ENCODE measurements at places on chromosomes 2 and 18. TPM values are rescaled to one million over a fixed set of nuclear protein-coding genes. Genes with fewer than 3 reads are reported as not detected.

Gene TAF4B
- 8.2 TPM for total RNA-seq

Gene ATOH8
- 10.6 TPM for total RNA-seq

DNA sequence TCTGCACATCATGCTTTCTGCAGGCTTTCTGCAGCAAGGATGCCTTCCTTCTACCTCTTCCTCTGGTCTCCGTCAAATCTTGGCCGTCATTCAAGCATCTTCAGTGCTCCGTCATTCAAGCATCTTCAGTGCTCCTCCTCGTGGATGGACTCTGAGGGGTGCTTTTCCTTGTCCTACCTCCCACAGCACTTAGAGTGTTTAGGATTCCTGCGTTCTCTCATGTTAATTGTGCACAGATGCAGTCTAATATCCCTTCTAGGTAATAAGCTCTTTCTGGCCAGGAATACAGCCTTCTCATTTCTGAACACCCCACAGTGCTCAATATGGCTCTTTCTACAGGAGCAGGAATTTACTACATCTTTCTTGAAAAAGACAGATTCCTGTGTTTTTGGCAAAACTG is 59.8 kb downstream of the ZNF236 start:
- peaks cover 7% of the 10 kb centered on the region for H3K4me1 ChIP-seq
- DNase-seq: no peak
- H3K36me3 ChIP-seq: peaks cover 23% of the 10 kb centered on the region
- H3K27me3 ChIP-seq: no peaks in the 10 kb centered on the region
- H3K4me3 ChIP-seq: no peak overlapping the region

- no peak overlapping the region for H3K4me3 ChIP-seq
- H3K27me3 ChIP-seq: no peaks in the 10 kb centered on the region
- no peak for DNase-seq
Measured at GRCh38 chr2:220489121-220489520, 861.7 kb downstream of the SLC4A3 start.

DNA sequence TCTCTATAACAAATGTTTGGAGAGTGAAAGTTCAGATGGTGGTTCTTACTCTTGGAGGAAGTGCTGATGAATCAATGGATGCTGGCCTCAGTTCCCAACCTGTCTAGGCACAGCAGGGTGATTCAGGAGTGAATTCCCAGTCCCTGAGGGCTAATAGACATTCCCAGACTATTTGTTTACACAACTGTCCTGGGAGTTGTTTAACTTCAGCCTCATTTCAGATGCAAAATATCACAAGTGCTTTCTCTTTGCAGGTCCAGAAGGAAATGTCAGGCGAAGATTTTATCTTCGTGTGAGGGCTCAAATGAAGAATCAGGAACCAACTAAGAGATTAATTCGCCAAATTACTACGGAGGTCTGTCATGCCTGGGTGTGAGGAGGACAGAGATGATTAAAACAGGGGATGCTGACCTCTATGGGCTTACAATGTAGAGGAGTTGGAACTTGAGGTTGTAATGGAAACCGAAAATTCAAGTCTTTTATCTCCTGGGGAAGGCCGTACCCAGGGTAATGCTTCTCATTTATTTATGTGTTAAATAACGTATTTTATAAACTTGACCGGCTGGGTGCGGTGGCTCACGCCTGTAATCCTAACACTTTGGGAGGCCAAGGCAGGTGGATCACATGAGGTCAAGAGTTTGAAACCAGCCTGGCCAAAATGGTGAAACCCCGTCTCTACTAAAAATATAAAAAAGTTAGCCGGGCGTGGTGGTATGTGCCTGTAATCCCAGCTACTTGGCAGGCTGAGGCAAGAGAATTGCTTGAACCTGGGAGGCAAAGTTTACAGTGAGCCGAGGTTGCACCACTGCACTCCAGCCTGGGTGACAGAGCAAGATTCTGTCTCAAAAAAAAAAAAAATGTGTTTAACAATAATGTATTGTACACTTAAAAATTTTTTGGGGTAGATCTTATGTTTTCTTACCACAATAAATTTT is 38.7 kb upstream of the SLC1A4 start:
- no peaks in the 10 kb centered on the region for H3K36me3 ChIP-seq
- H3K4me3 ChIP-seq: no peak overlapping the region
- no peaks in the 10 kb centered on the region for H3K27me3 ChIP-seq
- no peak for DNase-seq

- H3K36me3 ChIP-seq: no peaks in the 10 kb centered on the region
- no peak overlapping the region for H3K4me3 ChIP-seq
- no peaks in the 10 kb centered on the region for H3K27me3 ChIP-seq
- peaks cover 7% of the 10 kb centered on the region for H3K4me1 ChIP-seq
- H3K27ac ChIP-seq: no peak overlapping the region
Measured at GRCh38 chr2:86251840-86252266, 52.6 kb downstream of the MRPL35 start.

GRCh38 chr2:238430781-238431180 is 4.1 kb downstream of the ASB1 start:
- H3K27ac ChIP-seq: no peak overlapping the region
- H3K4me3 ChIP-seq: no peak overlapping the region
- H3K36me3 ChIP-seq: peaks cover 10% of the 10 kb centered on the region
- DNase-seq: no peak
